ENCODE measurements at places on chromosomes 16 and 17. TPM values are rescaled to one million over a fixed set of nuclear protein-coding genes. Genes with fewer than 3 reads are reported as not detected.
A peak's percentile ranks its signal among the peaks of the same experiment; 100 is the strongest.

Gene SMIM5
- 0.36 TPM for total RNA-seq

Gene NPIPB6
- total RNA-seq, result 13.8 TPM

Gene TMEM114
- not detected for total RNA-seq

Gene ALOXE3
- total RNA-seq, result not detected

Gene NOD2
- total RNA-seq, result 3.7 TPM

DNA sequence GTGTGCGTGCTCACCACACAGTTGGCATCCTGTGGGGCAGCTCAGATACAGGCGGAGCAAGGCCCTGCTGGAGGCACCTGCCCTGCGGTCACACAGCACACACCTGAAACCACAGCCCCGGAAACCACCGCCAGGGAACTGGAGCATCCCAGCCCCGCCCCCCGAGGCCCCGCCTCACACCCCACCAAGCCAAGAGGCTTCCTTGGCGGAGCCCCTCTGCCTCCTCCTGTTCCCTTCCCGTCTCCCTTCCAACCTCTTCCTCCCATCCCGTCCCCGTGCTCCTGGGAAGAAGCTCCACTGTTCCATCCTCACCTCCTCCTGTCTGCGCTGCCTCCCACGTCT lies 205.5 kb downstream of the NTN1 start:
- no peak for DNase-seq
- no peaks in the 10 kb centered on the region for H3K27me3 ChIP-seq
- no peaks in the 10 kb centered on the region for H3K36me3 ChIP-seq
- H3K27ac ChIP-seq, result no peak overlapping the region
- H3K4me3 ChIP-seq, result no peak overlapping the region

DNA sequence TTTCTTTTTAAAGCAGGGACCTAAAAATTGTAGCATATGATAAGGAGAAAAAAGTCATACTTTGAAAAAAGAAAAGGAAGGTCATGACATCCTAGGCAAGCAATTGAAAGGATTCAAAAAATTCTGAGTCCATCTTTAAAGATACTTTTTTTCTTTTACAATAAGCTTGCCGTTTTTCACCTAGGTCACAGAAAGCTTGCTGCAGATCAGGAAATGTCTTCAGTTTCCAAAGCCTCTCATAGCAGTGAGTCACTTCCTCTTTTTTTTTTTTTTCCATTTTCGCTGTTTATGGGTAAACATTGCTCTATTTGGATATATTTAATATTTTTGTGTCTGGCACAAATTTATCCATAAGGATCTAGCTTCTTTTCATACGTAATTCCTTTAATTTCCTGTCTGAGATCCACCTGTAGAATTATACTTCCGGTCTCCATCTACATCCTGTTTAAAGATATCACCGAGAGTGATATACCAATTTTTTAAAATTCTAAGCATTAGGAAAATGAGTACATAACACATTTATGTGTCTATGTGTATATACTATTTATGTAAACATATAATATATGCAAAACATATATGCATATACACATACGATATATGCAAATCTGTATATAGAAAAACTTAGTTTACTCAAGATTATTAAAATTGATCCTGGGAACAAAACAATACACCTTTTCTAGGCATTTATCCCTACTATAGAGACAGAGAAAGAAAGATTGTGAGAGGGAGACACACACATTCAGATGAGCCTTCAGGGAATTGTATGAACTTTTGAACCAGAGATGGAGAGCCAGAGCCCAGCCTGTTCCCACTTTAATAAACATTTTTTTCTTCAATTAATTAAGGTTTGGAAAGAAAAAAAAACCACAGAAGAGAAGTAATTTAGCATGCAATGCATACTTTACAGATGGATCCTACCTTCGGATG lies 134.4 kb downstream of the SKAP1 start:
- H3K4me3 ChIP-seq, result peak overlapping the region; percentile 90
- no peak for DNase-seq
- no peaks in the 10 kb centered on the region for H3K36me3 ChIP-seq
- peak overlapping the region; percentile 99 for H3K27ac ChIP-seq
- H3K4me1 ChIP-seq, result peaks cover 37% of the 10 kb centered on the region

DNA sequence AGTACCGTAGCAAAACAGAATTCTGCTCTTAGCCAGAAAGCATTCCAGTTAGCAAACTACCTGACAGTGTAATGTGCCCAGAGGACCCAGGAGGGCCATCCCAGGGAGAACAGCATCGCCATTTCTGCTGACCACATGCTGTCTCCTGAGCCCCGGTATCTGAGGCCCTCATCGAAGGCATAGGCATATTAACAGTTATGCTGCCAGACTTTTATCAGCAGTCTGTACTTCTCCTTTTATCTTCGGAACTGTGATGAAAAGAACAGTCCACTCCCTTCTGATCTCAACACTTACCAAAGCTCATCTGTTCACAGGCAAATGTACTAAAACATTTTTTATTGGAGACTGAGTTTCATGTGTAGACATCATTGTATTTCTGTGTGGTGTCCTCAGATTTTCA lies 236.4 kb downstream of the PRKCA start:
- DNase-seq, result no peak
- H3K27ac ChIP-seq, result no peak overlapping the region
- no peaks in the 10 kb centered on the region for H3K27me3 ChIP-seq
- no peak overlapping the region for H3K4me3 ChIP-seq
- peaks cover 41% of the 10 kb centered on the region for H3K4me1 ChIP-seq
- H3K36me3 ChIP-seq, result no peaks in the 10 kb centered on the region

- peaks cover 12% of the 10 kb centered on the region for H3K36me3 ChIP-seq
- no peak for DNase-seq
- no peak overlapping the region for H3K4me3 ChIP-seq
- no peak overlapping the region for H3K27ac ChIP-seq
- no peaks in the 10 kb centered on the region for H3K27me3 ChIP-seq
These were observed 16.6 kb upstream of the SLC5A11 start for GRCh38 chr16:24829153-24829552.

GRCh38 chr16:77613095-77613494 lies 109.2 kb upstream of the NUDT7 start:
- no peak overlapping the region for H3K4me3 ChIP-seq
- H3K36me3 ChIP-seq, result no peaks in the 10 kb centered on the region
- H3K4me1 ChIP-seq, result no peaks in the 10 kb centered on the region
- H3K27ac ChIP-seq, result no peak overlapping the region
- peaks cover 11% of the 10 kb centered on the region for H3K27me3 ChIP-seq
- no peak for DNase-seq

GRCh38 chr16:7303052-7303610 lies 29.5 kb upstream of the RBFOX1 start:
- H3K27me3 ChIP-seq, result peaks cover 28% of the 10 kb centered on the region
- no peak for DNase-seq
- no peak overlapping the region for H3K4me3 ChIP-seq
- no peaks in the 10 kb centered on the region for H3K4me1 ChIP-seq

DNA sequence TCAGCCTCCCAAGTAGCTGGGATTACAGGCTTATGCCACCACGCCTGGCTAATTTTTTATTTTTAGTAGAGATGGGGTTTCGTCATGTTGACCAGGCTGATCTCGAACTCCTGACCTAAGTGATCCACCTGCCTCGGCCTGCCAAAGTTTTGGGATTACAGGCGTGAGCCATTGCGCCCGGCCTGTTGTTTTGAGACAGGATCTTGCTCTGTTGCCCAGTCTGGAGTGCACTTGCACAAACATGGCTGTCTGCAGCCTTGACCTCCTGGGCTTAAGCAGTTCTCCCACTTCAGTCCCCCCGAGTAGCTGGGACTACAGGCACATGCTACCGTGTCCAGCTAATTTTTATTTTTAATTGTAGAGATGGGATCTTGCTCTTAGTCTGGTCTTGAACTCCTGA lies 8.9 kb downstream of the IST1 start:
- H3K36me3 ChIP-seq, result no peaks in the 10 kb centered on the region
- peak overlapping the region; percentile 0 for H3K4me3 ChIP-seq
- H3K4me1 ChIP-seq, result peaks cover 75% of the 10 kb centered on the region
- H3K27me3 ChIP-seq, result no peaks in the 10 kb centered on the region
- DNase-seq, result no peak
- H3K27ac ChIP-seq, result no peak overlapping the region

DNA sequence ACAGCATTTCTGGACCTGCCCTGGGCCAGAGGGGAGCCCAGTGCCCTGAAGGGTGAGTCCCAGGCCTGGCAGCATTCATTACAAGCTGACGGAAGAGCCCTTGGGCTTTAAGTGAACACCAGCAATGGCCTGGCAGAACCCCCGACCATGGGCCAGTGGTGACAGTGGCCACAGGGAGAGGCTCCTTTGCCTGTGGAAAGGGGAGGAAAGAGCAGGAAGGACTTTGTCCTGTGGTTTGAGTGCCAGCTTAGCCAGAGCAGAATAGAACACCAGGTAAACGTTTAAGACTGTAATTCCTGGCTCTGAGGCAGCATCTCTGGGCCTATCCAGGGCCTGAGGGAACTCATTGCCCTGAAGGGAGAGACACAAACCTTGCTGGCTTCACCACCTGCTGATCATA lies 34.3 kb upstream of the ATP2C2 start:
- H3K4me1 ChIP-seq, result no peaks in the 10 kb centered on the region
- H3K27ac ChIP-seq, result no peak overlapping the region
- H3K36me3 ChIP-seq, result peaks cover 13% of the 10 kb centered on the region
- DNase-seq, result no peak
- no peak overlapping the region for H3K4me3 ChIP-seq

DNA sequence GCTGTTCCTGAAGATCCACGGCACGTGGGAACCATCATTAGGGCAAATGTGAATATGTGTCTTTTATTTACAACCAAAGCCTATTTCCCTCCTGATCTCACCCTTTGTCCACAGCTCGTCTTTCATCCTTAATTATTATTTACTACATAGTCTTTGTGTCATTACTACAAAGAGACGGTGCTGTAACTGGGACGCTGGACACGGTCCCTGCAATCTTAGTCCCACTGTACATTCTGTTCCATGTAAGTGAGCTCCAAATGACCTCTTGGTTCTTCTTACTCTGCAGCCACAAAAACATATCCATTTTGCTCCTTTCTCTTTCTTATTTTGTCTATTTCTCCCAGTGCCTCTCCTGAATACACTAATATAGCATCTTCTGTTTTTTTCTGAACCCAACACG lies 12.7 kb upstream of the KRT23 start:
- peaks cover 75% of the 10 kb centered on the region for H3K27me3 ChIP-seq
- no peaks in the 10 kb centered on the region for H3K36me3 ChIP-seq
- H3K27ac ChIP-seq, result no peak overlapping the region
- H3K4me3 ChIP-seq, result no peak overlapping the region
